Activated naive CD8-positive, alpha-beta T cell treated with anti-CD3 and anti-CD28 coated beads, Interleukin-2, amount 10 ng/mL, durations not matched to agents 7 days and 5 days (primary cell): ENCODE measurements at places on chromosomes 12 and 14. TPM values are rescaled to one million over a fixed set of nuclear protein-coding genes. Genes with fewer than 3 reads are reported as not detected.

DNA sequence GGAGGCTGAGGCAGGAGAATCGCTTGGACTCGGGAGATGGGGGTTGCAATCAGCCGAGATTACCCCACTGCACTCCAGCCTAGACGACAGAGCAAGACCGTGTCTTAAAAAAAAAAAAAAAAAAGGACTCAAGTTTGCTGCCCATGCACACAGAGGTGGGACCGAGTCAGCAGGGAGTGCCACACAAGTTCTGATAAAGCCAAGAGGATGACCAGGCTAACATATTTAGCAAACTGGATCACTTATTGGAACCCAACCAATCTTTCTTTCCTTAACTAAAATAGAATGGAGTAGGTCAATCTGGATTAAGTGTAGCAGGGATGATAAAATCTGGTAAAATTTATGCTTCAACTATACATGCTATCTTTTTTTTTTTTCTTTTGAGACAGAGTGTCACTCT lies 190.4 kb upstream of the FOXN3 start:
- no peak for DNase-seq

DNA sequence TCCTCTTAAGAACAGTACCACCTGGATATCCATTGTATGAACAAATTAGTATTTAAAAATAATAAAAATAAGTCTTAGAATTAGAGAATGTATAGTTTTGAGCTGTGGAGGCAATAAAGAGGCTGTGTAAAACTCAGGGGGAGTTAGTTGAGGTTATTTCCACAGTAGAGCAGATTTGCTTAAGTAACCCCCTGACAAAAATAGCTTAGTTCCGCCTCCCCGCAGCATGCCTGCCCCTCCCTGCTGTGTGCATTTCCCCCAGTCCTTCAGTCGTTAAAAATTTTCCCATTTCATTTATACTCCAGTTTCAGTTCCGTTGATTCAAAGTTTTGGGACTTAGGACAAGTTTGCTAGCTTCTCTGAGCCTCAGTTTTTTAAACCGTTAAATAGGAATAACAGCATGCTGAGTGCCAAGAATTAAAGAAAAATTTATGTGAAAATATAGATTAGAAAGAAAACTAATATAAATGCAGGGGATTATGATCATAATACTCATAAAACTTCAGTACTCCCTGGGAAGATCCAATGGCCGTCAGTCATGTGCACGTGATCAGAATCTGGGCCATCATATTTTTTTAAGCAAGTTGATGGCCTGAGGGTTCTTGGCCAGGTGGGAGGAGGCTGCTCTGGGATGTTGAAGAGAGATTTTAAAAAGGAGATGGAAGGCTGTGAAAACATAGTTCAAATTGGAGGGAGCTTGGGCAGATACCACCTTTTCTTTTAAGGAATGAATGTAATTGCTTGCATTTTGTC lies 14.5 kb upstream of the SLC38A2 start:
- DNase-seq: no peak

GRCh38 chr12:107822356-107822755 lies 47.9 kb downstream of the ASCL4 start:
- no peak for DNase-seq

GRCh38 chr14:23366426-23366921 lies 1.5 kb upstream of the EFS start:
- DNase-seq: no peak

- no peak for DNase-seq
Measured at GRCh38 chr14:86902176-86902950, 1090.6 kb downstream of the GALC start.

DNA sequence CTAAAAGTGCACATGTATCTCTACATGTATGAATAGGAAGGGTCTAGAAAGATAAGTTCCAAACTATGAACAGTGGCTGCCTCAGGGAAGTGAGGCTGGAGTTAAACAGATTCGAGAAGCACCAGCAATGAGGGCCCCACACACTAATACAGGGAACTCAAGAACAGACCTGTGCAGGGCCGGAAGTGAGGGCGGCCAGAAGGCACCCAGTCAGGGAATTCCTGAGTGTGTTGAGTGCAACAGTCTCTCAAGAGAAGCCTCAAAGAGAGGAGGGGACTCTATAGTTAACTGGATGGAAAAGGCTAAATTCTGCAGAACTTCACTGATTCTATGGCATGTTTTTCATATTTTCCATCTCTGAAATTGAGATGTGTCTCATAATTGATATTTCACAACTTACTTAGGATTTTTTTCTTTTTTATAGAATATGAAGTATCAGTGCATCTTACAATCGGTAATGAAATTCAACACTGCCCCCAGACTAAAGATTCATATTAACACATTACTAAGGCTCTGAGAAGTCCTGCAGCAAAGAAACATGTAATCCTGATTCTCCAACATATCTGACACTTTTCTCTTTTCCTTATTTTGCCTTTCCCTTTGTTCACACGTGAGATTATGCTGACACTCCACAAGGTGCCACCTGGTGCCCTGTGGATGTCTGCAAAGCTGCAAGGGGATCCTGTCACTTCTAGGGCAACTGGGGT lies 61.3 kb downstream of the CHGA start:
- no peak for DNase-seq

DNA sequence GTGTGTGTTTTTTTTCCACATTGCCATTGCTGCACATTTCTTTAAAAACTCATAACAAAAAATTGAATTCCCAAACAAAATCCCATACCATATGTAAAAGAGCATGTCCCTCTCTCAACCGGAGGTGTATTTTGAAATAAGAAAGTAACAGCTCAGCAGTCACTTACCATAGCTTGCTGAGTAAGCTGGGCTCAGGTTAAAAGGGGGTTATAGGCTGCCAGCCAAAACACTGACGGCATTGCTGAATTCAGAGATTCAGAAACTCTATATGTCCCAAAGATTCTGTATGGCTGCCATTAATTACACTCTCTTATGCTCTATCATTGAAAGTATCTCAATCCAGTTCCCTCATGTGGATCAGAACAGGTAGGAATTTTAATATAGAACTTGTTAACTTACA lies 276.0 kb downstream of the FOXG1 start:
- no peak for DNase-seq

- DNase-seq: no peak
Measured at GRCh38 chr12:93514853-93515252, 47.5 kb downstream of the MRPL42 start.

- no peak for DNase-seq
Measured at GRCh38 chr12:92036061-92036620, 109.5 kb downstream of the BTG1 start.

DNA sequence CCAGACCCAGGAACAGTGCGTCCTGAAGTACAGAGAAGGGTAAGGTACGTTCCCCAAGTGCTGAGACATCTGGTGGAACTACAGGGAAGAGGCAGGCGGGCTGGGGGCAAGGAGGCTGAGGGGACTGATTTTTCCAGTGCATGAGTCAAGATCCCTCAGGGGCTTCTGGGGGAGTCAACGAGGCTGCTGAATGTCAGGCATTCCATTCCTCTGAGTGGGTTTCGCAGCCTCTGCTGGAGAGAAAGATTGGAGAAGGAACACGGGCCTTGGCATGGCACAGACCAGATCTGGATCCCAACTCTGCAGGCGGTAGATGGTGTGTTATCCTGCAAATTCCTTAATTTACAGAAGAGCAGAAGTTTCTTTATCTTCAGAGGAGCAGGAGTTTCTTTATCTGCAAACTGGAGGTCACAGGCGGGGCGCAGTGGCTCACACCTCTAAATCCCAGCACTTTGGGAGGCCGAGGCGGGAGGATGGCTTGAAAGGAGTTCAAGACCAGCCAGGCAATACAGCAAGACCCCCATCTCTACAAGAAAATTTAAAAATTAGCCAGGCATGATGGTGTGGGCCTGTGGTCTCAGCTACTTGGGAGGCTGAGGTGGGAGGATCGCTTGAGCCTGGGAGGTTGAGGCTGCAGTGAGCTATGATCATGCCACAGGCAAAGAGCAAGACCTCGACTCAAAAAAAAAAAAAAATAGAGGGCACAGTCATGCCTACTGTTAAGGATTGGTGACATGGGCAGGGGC lies 132.6 kb upstream of the MAP1LC3B2 start:
- no peak for DNase-seq

The TCTN2 gene
- 4.1 TPM for total RNA-seq

The KLRC1 gene
- 7.8 TPM for total RNA-seq

The CRIP2 gene
- total RNA-seq: 1.2 TPM

The DHRS1 gene
- 36.0 TPM for total RNA-seq
